ENCODE measurements at places on chromosomes 3 and 15.

DNA sequence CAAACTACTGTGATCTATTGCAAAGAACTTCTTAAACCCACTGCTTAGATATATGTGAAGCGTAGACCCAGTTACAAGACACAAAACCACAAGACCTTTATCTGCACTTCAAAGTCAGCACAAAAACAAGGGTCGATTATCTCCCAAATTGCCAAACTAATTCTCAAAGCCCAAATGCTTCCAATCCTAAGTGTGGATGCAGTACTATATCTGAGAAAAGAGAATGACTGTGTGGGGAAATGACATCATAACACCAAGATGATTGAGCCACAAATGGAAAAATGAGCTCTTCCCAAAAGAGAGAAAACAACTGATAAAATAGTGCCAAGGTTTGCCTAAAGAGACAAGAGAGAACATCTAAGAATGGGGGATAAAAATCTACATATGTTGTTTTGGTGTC is 86.2 kb downstream of the MEIS2 start:
- no peak for DNase-seq

GRCh38 chr15:60000824-60001609 is 3.1 kb upstream of the FOXB1 start:
- DNase-seq, result no peak

GRCh38 chr3:195441051-195441450 is 1.8 kb downstream of the ACAP2 start:
- DNase-seq, result no peak

- DNase-seq, result no peak
Measured at GRCh38 chr3:25897019-25897418, 107.1 kb downstream of the OXSM start.

DNA sequence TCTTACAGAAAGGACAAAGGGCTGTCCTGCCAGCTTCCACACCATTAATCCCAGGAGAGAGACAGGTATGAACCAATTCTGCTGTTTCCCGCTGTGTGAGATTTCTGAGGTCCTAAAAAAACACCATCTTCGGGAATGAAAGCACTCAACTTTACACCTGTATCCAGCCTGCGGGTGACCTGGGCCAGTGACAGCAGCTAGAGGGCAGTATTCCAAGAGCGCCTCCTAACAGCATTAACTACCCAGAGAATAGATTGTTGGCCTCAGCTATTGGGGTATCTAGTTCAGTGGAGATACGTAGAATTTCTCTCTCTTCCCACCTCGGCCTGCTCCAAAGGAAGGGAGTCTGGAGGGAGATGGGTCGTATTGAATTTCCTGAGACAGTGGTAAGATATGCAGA is 55.1 kb downstream of the WDR76 start:
- no peak for DNase-seq

DNA sequence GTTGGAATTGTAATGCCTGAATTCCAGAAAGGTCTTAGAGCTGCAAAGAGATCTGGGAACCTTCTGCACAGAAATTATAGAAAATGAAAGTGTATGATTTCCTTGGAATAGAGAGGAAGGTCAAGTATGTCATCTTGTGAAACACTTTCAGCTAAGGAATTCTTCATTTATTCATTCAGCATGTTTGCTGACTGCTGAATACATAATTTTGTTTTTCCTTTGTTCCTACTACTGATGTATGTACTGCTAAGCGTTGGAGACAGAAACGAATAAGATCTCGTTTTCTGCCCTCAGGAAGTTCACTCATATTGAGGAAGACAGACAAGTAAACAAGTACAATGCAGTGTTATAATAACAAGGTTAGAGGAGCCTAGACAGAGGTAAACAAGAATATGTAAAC is 14.3 kb upstream of the IL20RB start:
- DNase-seq, result no peak

DNA sequence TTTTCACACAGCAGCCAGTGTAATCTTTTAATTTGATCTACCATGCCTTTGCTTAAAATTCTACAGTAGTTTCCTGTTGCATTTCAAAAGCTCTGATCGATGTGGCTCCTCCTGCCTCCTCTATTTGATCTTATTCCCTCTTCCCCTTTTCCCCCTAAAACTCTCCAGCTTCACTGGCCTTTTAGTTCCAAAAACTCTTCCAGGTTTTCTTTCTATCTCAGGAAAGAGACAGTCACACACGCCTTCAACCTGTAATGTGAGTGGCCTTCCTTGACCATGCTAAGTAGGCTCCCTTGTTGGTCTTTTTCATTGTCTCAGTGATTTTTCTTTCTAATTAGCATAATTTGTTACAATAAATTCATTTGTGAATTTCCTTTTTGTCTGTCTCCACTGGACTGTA is 985 bp downstream of the TEX9 start:
- no peak for DNase-seq

GRCh38 chr15:99845009-99845408 is 111.8 kb upstream of the LYSMD4 start:
- no peak for DNase-seq

DNA sequence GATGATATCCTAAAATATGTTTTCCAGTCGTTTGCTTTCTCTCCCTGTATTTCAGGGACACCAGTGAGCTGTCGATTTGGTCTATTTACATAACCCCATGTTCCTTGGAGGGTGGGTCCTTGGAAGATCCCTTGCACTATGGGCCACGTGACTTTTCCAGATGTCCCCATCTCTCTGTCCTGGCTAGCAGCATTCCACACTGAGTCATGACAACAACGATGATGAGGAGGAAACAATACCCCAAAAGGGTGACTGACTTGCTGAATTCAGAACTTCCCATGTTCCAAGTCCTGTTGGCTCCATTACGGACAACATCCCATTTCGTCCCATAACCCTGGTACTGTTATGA is 134.3 kb downstream of the NSMCE3 start:
- no peak for DNase-seq

DNA sequence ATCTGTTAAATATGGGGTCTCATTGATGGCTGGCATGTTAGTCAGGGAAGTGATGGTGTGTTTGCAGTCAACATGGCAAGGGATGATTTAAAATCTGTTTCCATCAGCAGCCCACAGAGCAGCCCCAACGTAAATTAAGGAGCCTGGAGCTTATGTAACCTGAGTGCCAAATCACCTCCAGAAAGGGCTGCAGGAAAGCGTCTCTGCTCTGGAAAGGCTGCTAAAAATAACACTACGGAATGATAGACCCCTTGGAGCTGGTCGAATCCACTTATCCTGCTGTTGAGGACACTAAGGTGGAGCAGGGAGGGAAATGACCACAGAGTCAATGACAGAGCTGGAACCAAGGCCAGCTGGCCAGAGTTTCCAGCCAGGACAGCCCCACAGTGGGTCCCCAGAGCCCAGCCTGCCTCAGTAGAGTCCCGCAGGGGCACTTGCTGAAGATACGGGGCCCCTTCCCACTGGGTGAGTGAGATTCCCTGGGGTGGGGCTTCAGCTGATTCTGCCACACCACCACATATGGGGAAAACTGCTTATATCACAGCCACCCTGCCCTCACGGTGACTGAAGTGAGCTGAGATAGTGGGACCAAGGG is 63.5 kb downstream of the EPHB1 start:
- DNase-seq, result no peak

DNA sequence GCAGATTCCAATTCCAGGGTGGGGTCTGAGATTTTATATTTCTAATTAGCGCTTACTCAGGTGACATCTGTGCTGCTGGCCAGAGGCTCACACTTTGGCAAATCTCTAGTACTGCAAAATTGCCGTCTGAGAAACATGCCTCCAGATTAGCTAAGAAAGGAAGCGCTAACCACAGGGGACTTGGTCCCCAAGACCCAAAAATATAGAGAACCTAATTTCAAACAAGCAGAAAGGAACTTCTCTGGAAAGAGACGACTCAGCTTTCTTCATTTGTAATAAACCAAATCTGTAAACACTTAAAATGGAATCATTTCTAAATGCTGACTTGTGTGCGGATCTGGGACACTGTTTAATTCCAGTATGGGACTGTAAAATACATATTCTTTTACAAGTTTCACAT is 55.7 kb downstream of the B3GNT5 start:
- DNase-seq, result no peak

DNA sequence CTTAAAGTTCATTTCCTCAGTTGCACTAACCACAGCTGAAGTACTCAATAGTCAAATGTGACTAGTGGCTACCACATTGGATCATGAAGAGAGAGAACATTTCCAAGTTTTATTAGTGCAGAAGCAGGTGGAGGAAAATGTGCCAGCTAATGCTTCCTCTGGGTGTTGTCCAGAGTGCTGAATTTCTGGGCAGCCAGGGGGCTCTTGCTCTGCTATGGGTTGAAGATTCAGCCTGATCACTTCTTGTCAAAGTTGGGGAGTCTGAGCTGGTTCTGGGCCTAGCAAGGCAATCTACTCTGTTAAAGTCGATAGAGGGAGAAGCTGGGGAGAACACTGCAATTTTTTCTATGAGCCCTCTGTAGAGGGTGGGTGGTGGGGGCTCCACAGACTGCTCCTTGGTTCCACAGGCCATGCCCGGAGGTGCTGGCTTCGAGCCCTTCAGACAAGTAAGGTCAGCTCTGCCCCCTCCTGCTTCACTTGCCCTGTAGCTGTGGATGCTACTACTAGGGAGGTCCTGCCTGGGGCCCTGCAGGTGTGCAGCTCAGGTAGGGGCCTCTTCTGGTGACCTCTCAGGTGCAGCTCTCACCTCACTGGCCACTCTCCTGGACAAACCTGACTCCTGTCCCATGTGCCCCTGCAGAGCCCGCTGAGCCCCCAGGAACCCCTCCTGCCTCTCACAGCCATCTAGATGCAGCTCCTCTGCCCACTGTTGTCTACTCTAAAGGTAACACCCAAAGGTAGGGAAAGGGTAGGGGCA is 8.2 kb downstream of the ALG3 start:
- no peak for DNase-seq

DNA sequence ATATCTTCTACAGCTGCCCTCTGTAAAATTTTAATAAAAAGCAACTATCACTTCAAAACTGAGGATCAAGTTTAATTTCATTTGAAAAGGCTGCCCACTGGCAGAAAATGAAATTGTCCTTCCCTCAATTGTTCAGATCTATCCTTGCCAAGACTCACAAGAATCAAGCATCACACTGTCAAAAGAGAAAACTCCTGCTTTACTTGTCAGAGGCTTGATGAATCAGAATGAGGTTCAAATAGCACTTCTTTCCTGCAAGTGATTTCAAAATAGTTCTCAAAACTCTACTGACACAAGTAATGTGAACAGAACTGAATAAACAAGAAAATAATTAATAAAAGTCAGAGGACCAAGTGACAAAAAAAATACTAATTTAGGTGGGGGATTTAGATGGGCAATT is 70.6 kb downstream of the GOLIM4 start:
- DNase-seq, result no peak

DNA sequence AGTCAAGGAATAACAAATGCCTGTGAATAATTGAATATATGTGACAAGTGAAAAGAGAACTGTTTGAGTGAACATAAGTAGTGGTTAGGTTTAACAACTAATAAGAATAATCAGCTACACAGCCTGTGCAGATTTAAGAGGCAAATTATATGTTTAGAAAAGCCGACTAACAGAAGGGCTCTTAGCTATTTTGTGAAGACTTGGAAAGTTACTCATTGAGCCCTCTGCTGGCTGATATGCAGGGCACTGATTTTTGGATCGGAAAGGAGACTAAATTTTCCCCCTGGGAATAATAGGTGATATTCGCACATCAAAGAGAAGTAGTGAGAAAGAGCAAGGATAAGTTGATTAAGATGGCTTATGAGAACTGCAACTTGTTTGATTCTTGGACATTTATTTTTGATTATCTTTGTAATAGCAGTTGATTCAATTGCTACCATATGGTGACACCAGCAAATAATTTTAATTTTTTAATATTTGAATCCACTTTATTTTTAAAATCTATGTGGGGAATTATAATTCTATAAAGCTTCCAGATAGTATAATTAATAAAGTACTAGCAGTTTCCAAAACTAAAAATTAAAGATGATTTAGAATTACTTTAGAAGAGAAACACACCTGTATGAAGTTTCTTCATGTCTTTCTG is 156.2 kb downstream of the NLGN1 start:
- no peak for DNase-seq

- no peak for DNase-seq
Measured at GRCh38 chr3:29324180-29324651, 43.3 kb downstream of the RBMS3 start.

DNA sequence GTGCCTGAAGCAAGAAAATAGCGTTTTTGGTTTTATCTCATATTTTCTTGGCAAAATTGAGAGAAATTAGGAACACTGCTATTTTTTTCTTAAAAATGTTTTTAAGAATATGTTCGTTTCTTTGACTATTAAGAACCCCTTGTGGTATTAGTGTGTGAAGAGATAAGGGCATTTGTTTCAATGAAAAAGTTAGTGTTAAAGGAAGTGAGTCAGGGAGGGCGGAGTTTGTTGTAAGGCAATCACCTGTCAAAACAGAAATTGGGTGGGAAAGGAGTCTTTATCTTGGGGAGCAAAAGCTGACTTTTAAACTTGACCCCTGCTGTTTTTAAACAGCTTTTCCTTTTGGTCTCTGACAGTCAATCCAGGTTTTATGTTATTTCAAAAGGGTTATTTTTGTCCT is 4.2 kb downstream of the RAP2B start:
- DNase-seq, result no peak

Data from AG04449 (cell line).